ENCODE measurements at places on chromosomes 4 and X. TPM values are rescaled to one million over a fixed set of nuclear protein-coding genes. Genes with fewer than 3 reads are reported as not detected.
A peak's percentile ranks its signal among the peaks of the same experiment; 100 is the strongest.

The ADRA2C gene
- total RNA-seq = 6.9 TPM

The COL25A1 gene
- 0.73 TPM for total RNA-seq

The KLHL34 gene
- 3.8 TPM for total RNA-seq

The RBM10 gene
- total RNA-seq = 28.5 TPM

The MAGEB4 gene
- not detected for total RNA-seq

The CCSER1 gene
- total RNA-seq = 12.9 TPM

The SHISA3 gene
- total RNA-seq = 5.5 TPM

DNA sequence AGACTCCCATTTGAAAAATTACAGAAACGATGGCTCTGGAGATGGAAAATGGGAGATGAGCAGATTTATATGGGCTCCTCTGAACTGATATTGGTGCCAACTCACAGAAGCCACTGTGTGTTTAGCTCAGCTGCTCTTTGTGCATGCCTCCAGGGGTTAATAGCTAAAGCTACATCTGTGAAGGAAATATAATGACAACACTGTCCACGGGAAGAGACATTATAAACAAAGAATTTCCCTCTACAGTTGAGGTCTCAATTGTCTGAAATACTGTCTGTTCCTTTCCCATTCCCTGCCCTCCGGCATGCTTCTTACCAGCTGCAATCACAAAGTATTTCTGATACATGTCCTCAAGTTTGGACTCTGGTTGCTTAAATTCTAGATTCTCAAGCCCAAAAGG, 40.4 kb downstream of the PPA2 start:
- DNase-seq = no peak

DNA sequence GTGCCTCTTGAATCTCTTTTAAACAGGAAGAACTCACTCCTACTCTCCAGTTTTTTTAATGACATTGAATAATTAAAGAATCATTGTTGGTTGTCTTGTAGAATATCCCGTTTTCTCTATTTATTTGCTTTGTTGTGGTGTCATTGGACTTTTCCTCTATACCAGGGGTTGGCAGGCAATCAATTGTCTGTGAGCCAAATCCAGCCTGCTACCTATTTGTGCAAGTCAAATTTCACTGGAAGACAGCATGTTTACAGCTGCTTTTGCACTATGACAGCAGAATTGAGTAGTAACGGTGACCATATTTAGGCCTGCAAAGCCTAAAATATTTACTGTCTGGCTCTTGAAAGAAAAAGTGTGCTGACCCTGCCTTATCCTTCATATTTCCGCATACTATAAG, 34.8 kb downstream of the POLA1 start:
- no peak for DNase-seq

- no peak for DNase-seq
Measured at GRCh38 chr4:54439831-54440243, 210.7 kb downstream of the PDGFRA start.

GRCh38 chr4:36930562-36931111, 313.9 kb upstream of the NWD2 start:
- DNase-seq = no peak

GRCh38 chrX:93422693-93423092, 250.7 kb downstream of the NAP1L3 start:
- DNase-seq = no peak

DNA sequence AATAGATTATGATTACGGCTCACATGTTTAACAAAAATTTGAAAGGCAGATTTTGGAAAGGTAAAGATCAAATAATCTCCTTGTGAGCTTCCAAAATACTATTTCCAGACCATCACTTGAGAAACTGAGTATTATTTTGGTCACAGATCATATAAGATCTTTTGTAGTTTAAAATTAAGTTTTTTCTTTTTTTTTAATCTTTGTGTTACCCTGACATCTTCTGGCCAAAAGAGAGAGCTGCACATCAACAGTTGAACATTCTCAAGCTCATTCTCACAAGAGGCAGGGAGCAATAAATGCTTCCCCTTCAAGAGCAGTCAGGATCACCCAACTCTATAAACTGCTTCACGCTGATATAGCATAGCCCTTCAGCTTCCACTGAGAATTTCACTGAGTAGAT, 15.9 kb downstream of the TMEM192 start:
- no peak for DNase-seq

DNA sequence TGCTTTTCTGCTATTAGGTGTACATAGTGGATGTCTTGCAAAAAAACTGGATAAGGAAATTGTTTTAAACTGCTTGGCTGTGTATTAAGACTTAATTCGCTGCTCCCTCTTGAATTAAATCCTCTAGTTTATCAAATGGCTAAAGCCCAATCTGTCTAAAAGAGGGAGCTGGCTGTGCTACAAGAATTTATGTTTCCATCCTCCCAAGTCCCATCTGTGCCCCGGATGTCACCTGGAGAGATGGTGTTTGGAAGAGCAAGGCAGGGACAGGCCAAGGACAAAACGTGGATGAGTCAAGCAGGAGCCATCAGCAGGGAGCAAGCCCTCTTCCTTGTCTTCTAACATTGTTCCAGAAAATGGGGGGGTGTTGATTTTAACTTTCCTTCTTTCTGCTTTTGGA, 171.3 kb upstream of the LCORL start:
- DNase-seq = no peak

DNA sequence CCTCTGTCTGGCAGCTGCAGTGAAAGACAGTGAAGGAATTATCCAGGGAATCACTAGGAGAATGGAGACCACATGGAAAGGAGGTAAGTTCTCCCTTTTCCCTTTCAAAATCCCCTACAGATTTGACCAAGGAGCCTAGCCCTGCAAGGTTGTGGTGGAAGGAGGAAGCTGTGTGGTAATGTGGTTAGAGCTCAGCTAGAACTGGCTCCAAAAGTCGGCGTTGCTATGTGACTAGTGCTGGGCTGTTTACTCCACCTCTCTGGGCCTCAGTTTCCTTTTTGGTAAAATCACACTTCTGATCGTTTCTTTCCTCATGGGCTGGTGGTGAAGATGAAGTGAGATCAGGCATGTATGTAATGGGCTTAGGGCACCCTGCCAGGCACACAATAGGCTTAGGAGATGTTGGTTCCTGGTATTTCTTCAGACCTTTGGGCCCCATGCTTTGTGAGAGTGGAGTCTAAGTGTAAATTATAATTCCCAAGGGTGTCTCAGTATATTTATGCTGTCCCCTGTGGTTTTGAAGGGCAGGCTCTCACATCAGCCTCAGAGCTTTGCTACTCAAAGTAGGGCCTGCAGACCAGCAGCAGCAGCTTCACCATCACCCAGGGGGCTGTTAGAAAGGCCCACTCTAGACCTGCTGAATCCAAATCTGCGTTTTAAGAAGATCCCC, 183.7 kb upstream of the BCOR start:
- no peak for DNase-seq

DNA sequence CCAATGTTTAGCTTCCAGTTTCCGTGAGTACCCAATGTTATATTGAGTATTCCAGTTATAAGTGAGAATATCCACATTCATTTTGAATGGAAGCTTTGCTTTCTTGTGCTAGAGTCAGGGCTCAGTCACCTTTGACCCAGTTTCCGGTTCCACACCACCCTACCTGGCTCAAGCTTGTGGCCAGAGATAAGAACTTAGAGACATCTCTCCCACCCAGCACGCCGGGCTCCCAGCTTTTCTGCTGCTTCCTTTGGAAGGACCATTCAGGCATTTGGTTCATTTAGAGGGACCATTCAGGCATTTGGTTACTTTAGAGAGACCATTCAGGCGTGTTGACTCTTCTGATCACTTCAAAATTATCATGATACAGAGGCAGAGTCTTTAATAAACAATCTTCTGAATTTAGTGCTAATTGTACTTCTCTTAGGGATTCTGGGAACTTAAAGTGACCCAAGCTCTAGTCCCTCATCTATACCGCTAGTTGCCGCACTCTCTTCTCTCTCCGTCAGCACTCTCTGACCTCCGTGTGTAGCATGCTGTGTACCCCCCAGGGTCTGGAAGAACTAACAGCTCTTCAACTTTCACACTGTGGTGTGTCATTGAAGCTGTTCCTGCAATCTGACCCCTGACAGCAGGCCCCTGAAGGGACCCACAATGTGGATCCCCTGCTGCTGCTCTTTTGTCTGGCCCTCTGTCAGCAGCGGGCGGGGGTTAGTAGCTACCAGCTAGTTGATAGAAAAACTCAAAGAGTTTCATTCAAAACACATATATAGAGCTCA, 943.1 kb downstream of the ARAP2 start:
- DNase-seq = peak; percentile 55

GRCh38 chr4:183758061-183758757, 99.1 kb downstream of the TRAPPC11 start:
- DNase-seq = peak; percentile 84

- DNase-seq = peak; percentile 53
Measured at GRCh38 chr4:127781300-127782024, 660 bp upstream of the HSPA4L start.

Measured in Right ventricle myocardium inferior (tissue), 1 donor.